ENCODE measurements at places on chromosomes 5 and 9. TPM values are rescaled to one million over a fixed set of nuclear protein-coding genes. Genes with fewer than 3 reads are reported as not detected.

- DNase-seq: no peak
Measured at GRCh38 chr5:10424124-10424731, 17.5 kb upstream of the ROPN1L start.

GRCh38 chr5:135365281-135365680 is 33.8 kb downstream of the MACROH2A1 start:
- no peak for DNase-seq

DNA sequence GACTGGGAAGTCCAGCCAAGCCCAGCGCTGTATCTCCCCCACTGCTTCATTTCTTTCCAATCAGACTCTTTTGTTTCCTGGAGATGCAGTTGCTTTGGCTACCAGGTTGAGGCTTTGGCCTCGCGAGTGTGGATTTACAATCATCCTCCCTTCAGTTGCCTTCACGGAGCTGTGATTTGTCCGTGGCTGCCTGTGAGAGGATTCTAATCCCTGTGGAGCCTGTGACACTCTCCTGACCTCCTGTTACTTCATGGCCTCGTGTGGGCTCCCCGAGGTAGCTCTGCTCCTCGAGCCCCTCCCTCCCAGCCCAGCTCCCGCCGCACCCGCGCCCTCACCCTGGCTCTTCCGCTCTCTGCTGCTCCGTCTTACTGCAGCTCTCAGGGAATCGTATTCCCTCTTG is 107.2 kb upstream of the STC2 start:
- no peak for DNase-seq

- no peak for DNase-seq
Measured at GRCh38 chr9:127361561-127361960, 35.4 kb upstream of the SLC2A8 start.

DNA sequence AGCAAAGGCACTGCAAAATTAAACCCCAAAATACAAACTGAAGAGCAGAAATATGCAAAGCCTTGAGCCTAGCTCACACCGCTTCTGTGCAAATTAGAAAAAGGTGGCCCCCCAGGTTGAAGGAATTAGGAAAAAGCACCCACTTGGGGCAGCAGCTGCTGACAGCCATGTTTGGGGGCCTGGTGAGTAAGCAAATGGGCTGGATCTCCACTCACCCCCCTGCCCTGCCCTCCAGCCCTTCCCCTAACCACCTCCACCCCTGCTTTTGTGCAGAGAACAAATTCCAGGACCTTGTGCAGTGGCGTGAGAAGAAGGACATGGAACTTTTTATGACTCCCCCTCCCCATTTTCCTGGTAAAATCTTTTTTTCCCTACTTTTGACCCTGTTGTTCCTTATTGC is 92.0 kb upstream of the DNAH5 start:
- DNase-seq: no peak

LCN15 gene
- total RNA-seq: not detected

GRCh38 chr9:127492616-127493015 is 41.3 kb downstream of the LRSAM1 start:
- DNase-seq: no peak

PCDHGA9 gene
- total RNA-seq: 4.3 TPM

- DNase-seq: no peak
Measured at GRCh38 chr9:130137641-130138081, 34.5 kb upstream of the NCS1 start.

- no peak for DNase-seq
Measured at GRCh38 chr9:73596321-73596720, 444.7 kb downstream of the ANXA1 start.

MED22 gene
- total RNA-seq: 19.2 TPM

GAPVD1 gene
- total RNA-seq: 31.9 TPM

AGTPBP1 gene
- 78.3 TPM for total RNA-seq

DNA sequence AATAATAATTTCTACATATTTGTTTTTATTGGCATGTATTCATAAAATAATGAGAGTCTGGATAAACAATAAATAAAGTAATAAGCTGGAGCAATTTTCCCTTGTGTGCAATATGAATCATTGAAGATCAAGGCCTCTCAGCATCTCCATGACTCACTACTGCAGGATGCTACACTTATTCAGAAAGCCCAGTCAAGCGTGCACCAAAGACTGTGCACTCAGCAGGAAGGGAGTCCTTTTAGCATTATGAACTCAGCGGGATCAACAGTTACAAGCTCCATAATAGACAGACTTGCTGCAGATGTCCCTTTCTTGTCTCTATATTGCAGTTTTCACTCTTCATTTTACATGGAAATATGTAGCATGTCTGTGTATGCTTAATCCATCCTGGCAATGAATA is 485.3 kb downstream of the CDH9 start:
- DNase-seq: no peak

- DNase-seq: no peak
Measured at GRCh38 chr9:104850786-104851545, 77.0 kb downstream of the ABCA1 start.

ADGRV1 gene
- total RNA-seq: not detected

PCDHAC2 gene
- 0.48 TPM for total RNA-seq

- DNase-seq: peak; percentile 68
Measured at GRCh38 chr5:96434201-96434645, 1.2 kb upstream of the PCSK1 start.

GRCh38 chr9:99602854-99603253 is 218.8 kb upstream of the NR4A3 start:
- no peak for DNase-seq

DNA sequence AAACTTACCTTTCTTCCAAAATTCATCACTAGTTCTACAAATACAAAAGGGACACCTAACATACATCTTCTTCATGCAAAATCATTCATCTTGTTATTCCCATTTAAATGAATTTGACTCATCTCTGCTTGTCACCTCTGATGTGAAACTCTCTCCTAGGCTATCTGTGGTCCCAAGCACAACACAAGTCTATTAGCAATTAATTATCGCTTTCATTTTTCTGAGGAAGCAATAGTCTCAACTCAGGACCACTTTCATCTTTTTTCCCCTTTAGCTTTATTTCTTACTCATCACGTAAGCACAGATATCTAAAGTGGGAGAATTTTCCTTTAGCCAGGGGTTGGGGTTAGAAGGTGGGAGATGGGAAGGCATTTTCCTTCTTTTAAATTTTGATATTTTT is 131.9 kb downstream of the ST8SIA4 start:
- DNase-seq: no peak

GRCh38 chr9:90249094-90249493 is 393.5 kb downstream of the DIRAS2 start:
- no peak for DNase-seq

DNA sequence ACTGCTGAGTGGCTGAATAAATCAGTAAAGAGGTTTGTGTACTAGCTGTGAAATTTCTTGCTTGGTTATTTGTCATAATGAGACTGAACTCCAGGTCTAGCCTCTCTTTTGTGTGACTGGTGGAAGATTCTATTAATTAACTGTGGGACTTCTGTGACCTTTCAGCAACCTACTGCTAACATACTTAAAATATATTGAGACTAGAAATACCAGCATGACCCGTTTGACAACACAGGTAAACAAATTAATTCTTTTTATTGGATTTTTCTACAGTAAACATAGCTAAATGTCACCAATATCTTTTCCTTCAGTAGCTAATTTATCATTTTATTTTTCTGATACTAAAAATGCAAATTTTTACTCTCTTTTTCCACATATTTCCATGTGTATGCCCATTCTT is 390.4 kb upstream of the KCNN2 start:
- no peak for DNase-seq

DNA sequence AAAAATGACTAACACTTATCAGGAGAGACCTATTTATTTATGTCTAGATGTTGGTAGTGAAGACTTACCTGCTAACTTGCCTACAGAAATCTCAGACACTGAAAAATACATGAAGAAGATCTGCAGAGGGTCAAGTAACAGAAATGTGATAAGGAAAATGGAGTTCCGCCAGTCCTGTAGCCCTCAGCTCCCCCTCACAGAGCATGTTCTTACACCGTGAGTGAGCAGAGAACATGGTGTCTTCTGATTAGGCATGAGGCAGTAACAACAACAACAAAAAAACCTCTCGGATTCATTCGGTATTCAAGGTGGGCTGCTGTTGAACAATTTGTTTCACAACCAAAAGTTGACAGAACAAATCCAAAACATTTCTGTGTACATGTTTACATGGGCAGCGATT is 162.0 kb upstream of the SNX2 start:
- DNase-seq: no peak

GRCh38 chr5:172919525-172920446 is 39.4 kb upstream of the RPL26L1 start:
- no peak for DNase-seq

- no peak for DNase-seq
Measured at GRCh38 chr5:73640861-73641320, 14.9 kb downstream of the ARHGEF28 start.

DNA sequence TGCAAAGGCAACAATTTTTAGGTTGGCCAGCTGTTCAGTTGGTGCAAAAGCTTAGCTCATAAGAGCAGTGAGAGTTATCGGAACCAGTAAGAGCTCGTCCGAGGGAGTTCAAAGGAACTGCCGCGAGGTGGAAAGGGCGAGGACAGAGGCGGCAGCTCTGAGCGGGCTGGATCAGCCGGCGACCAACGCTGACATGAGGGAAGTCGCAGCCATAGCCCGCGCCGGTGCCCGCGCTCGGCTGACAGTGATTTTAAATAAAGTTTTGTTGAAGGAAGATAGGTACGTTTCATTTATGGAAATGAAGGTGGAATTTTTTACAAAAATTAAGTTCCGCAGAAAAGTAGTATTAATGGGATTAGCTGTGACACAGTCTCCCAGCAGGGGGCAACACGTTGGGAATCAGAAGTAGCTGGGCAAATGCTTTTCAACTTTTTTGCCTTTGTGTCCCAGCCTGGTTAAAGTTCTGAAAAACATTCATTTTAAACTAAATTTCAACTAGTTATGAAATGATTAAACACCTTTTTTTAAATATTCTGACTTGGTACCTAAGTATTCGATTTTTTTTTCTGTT is 43.2 kb downstream of the FBXO4 start:
- no peak for DNase-seq

KIAA1958 gene
- total RNA-seq: 3.9 TPM

- DNase-seq: no peak
Measured at GRCh38 chr5:157778121-157778805, 34.8 kb downstream of the LSM11 start.

DNA sequence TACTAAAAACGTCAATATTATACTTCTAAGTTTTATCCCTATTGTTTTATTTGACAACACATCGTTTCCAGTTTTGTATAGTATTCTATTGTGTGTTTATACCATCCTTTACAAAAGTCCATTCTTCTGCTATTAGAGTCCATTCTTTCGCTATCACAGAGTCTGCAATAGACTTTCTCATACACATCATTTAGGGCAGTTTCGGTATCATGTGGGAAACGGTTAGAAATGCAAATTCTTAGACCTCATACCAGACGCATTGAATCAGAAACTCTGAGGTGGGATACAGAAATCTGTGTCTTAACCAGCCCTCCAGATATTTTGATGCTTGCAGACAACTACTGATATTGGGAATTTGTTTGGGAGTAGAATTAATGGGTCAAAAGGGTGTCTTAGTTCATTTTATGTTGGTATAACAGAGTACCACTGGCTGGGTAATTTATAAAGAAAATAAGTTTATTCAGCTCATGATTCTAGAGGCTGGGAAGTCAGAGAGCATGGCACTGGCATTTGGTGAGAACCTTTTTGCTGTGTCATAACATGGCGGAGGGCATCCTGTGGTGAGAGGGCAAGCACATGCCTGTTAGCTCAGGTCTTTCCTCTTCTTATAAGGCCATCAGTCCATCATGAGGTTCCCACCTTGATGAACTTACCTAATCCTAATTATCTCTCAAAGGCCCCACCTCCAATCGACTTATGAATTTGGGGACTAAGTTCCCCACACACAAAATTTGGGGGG is 21.1 kb downstream of the CARTPT start:
- DNase-seq: no peak

DNA sequence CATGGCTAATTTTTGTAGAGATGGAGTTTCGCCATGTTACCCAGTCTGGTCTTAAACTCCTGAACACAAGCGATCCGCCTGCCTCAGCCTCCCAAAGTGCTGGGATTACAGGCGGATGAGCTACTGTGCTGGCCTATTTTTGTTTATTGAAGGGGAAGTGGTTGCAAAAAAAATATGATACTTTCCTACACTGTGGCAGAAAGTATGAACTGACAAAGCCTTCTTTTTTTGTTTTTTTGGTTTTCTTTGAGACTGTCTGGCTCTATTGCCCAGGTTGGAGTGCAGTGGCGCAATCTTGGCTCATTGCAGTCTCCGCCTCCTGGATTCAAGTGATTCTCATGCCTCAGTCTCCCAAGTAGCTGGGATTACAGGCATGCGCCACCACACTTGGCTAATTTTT is 50.9 kb downstream of the OSTF1 start:
- DNase-seq: no peak

EDIL3 gene
- 1.7 TPM for total RNA-seq

SPOCK1 gene
- 19.6 TPM for total RNA-seq

GRCh38 chr5:31976169-31976568 is 197.9 kb downstream of the GOLPH3 start:
- no peak for DNase-seq

GRCh38 chr9:135037521-135038250 is 49.8 kb upstream of the OLFM1 start:
- no peak for DNase-seq
